ENCODE measurements at places on chromosomes 6 and 20. TPM values are rescaled to one million over a fixed set of nuclear protein-coding genes. Genes with fewer than 3 reads are reported as not detected.

GRCh38 chr20:21512634-21513180, 1.2 kb downstream of the NKX2-2 start:
- no peak overlapping the region for H3K4me3 ChIP-seq
- DNase-seq, result no peak
- H3K27ac ChIP-seq, result no peak overlapping the region
- H3K36me3 ChIP-seq, result no peaks in the 10 kb centered on the region

GRCh38 chr20:51700809-51701285, 67.3 kb downstream of the ATP9A start:
- H3K27me3 ChIP-seq, result no peaks in the 10 kb centered on the region
- no peaks in the 10 kb centered on the region for H3K36me3 ChIP-seq
- H3K4me1 ChIP-seq, result peaks cover 21% of the 10 kb centered on the region
- no peak overlapping the region for H3K4me3 ChIP-seq
- DNase-seq, result peak; percentile 16
- H3K27ac ChIP-seq, result no peak overlapping the region

GRCh38 chr6:158761746-158762145, 57.4 kb downstream of the EZR start:
- no peak for DNase-seq
- no peak overlapping the region for H3K4me3 ChIP-seq
- peaks cover 19% of the 10 kb centered on the region for H3K36me3 ChIP-seq
- peak overlapping the region; percentile 86 for H3K27ac ChIP-seq
- no peaks in the 10 kb centered on the region for H3K27me3 ChIP-seq

DNA sequence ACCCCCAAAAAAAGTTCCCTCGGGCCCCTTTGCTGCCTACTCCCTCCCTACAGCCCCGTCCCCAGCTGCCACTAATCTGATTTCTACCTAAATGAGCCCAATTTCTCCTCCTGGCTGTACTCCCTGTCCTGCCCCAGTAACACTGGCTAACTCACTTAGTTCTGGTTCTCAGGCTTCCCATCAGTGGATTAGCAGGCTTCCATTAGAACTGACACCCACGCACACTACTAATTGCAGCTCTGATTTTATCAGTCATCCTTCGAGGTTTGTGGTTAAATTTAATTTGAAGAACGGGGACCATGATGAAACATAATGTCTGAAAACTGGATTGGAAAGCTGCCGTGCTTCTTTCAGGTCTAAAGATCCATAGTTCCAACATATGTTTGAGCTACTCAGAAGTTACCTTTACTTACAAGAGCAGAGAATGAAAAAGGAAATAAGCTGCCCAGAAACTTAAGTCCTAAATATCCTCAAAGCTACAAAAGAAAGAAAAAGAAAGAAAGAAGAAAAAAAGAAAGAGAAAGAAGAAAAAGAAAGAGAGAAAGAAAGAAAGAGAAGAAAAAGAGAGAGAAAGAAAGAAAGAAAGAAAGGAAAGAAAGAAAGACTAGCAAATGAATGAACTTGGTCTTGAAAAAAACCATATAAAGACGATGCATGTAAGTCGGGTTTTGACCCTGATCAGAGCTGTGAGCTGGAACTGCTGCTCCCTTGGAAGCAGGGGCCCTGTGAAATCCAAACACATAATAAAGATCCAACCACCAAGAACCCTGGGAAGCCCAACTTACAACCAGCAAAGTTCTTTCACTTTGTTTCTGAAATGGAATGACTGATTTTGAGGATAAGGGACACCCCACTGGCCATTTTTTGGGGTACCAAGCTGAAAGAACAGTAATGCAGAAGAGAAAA, 51.7 kb downstream of the CNKSR3 start:
- no peak overlapping the region for H3K4me3 ChIP-seq
- no peak overlapping the region for H3K27ac ChIP-seq
- no peaks in the 10 kb centered on the region for H3K36me3 ChIP-seq
- no peaks in the 10 kb centered on the region for H3K4me1 ChIP-seq
- no peaks in the 10 kb centered on the region for H3K27me3 ChIP-seq

GRCh38 chr6:32941214-32941768, 463 bp upstream of the HLA-DMB start:
- H3K4me1 ChIP-seq, result no peaks in the 10 kb centered on the region
- DNase-seq, result no peak

- peaks cover 42% of the 10 kb centered on the region for H3K36me3 ChIP-seq
- H3K27ac ChIP-seq, result no peak overlapping the region
- 0 out of 2 replicates have a peak, but pooled peaks cover under 1% of the 10 kb centered on the region for H3K4me1 ChIP-seq
- H3K27me3 ChIP-seq, result no peaks in the 10 kb centered on the region
These were observed 41.2 kb downstream of the CDC5L start for GRCh38 chr6:44428682-44429081.

DNA sequence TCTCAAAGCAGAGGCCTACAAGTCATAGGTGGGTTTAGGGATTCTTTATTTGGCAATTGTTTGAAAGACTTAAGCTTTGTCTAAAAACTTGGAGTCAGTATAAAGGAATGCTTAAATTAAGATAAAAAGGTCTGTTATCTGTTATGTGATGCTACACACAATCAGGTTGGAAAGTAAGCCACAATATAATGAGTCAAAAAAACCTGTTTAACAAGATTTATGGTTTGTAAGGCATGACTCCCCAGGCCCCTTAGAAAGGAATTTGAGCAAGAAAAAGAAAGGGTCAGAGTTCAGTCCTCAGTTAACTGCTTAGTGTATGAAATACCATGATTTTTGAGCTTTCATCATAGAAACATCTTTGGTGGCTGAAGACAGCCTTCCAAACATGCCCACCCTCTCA, 66.8 kb upstream of the HMGN3 start:
- no peak overlapping the region for H3K4me3 ChIP-seq
- no peaks in the 10 kb centered on the region for H3K27me3 ChIP-seq
- H3K4me1 ChIP-seq, result peaks cover 43% of the 10 kb centered on the region
- peak; percentile 81 for DNase-seq
- no peaks in the 10 kb centered on the region for H3K36me3 ChIP-seq
- peak overlapping the region; percentile 65 for H3K27ac ChIP-seq

- no peak overlapping the region for H3K27ac ChIP-seq
- no peak overlapping the region for H3K4me3 ChIP-seq
- H3K27me3 ChIP-seq, result no peaks in the 10 kb centered on the region
- DNase-seq, result no peak
These were observed 93.9 kb downstream of the ARID1B start for GRCh38 chr6:156870924-156871539.

PLCB4 gene
- total RNA-seq, result 14.9 TPM

All from PC-9 (cell line).